Activated CD8-positive, alpha-beta memory T cell treated with anti-CD3 and anti-CD28 coated beads, Interleukin-2, amount 10 ng/mL, durations not matched to agents 7 days and 5 days (primary cell): ENCODE measurements at places on chromosomes 3 and 15.

GRCh38 chr3:102089904-102090720, 240.8 kb downstream of the NFKBIZ start:
- no peak overlapping the region for H3K27ac ChIP-seq
- no peak for DNase-seq
- H3K36me3 ChIP-seq, result peaks cover 8% of the 10 kb centered on the region
- peaks cover 49% of the 10 kb centered on the region for H3K4me1 ChIP-seq
- peaks cover 31% of the 10 kb centered on the region for H3K27me3 ChIP-seq
- H3K4me3 ChIP-seq, result no peak overlapping the region

DNA sequence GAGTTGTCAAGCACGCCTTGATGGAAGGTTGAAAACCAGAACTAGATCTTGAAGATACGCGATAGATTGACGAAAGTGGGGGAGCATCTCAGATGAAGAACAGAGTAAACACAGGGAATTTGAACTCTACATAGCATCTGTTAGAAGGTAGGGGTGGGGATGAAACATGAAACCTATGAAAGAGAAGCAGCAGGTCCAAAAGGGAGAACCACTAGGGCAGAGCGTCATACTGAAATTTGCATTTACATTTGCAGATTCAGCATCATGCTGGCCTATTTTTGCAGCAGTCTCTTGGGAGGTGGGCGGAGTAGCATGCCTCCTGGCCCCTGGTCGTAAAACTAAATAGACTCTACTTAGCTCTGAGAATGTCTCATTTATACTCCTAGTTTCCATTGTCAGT, 46.1 kb upstream of the RASGRP1 start:
- peak; percentile 74 for DNase-seq
- H3K27ac ChIP-seq, result peak overlapping the region; percentile 93
- no peaks in the 10 kb centered on the region for H3K27me3 ChIP-seq
- H3K4me3 ChIP-seq, result peak overlapping the region; percentile 53
- peaks cover 67% of the 10 kb centered on the region for H3K4me1 ChIP-seq
- H3K36me3 ChIP-seq, result peaks cover 8% of the 10 kb centered on the region

GRCh38 chr3:42688487-42689420, 3.4 kb downstream of the KLHL40 start:
- no peak for DNase-seq
- no peaks in the 10 kb centered on the region for H3K36me3 ChIP-seq
- peaks cover 3% of the 10 kb centered on the region for H3K4me1 ChIP-seq
- H3K27me3 ChIP-seq, result peaks cover 30% of the 10 kb centered on the region
- H3K4me3 ChIP-seq, result no peak overlapping the region

DNA sequence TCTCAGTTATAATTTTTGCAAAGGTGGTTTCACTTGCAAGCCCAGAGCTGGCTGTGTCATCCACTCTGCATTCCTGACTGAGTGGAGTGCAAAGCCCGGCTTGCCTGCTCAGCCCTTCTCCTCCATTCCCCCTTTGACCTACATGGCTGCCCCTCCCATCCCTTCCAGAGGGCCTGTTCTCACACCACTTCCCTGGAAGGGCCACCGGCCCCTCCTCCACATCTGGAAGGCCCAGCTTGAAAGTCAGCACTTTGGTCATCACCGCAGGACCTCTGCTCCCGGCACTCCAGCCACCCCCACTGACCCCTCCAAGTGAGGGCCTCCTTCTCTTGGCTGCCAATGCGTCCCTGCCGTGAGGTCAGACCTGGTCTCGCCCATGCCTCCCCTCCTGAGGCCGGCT, 74.1 kb upstream of the RNF7 start:
- H3K36me3 ChIP-seq, result peaks cover 4% of the 10 kb centered on the region
- peaks cover 58% of the 10 kb centered on the region for H3K27me3 ChIP-seq
- no peak overlapping the region for H3K27ac ChIP-seq

GRCh38 chr3:32315441-32315840, 76.2 kb upstream of the CMTM7 start:
- H3K27me3 ChIP-seq, result peaks cover 3% of the 10 kb centered on the region
- no peaks in the 10 kb centered on the region for H3K36me3 ChIP-seq
- no peak overlapping the region for H3K27ac ChIP-seq

DNA sequence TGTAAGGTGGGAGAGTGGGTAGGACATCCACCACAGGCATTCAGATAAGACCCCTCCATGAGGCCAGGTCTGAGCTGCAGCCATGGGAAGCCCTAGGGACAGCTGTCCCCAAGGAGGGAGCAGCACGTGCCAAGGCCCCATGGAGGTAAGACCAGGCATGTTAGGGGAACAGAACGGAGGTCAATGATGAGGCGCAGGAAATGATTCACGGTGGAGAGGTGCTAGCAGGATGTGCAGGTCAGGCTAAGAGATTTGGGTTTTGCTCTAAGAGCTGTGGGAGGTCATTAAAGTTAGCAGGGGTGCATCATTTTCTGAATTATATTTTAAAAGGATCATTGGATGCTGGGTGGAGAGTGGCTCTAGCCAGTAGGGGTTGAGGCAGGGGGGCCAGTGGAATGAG, 66.4 kb upstream of the SNRPA1 start:
- H3K4me3 ChIP-seq, result no peak overlapping the region
- no peaks in the 10 kb centered on the region for H3K27me3 ChIP-seq
- peaks cover 2% of the 10 kb centered on the region for H3K36me3 ChIP-seq
- peaks cover 13% of the 10 kb centered on the region for H3K4me1 ChIP-seq
- DNase-seq, result no peak

DNA sequence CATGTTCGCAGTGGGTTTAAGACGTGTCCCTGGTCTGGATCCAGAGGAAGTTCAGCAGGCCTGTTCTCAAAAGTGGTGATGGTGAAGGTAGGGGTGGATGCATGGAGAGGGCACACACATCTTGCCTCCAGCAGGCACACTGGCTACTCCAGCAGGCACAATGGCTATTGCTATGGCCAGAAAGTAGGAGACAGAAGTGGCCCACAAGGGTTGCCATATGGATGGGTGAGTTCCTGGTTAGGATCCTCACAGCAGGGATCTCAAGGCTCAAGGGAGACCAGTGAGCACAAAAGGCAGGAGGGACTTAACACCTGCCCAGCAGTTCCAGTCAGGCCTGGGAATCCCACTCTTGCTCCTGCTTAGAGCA, 107.9 kb downstream of the LRIG1 start:
- H3K27ac ChIP-seq, result peak overlapping the region; percentile 90
- H3K36me3 ChIP-seq, result peaks cover 40% of the 10 kb centered on the region
- H3K27me3 ChIP-seq, result no peaks in the 10 kb centered on the region
- DNase-seq, result no peak

GRCh38 chr3:117417411-117417810, 707.8 kb downstream of the TUSC7 start:
- no peaks in the 10 kb centered on the region for H3K27me3 ChIP-seq
- H3K27ac ChIP-seq, result no peak overlapping the region
- no peak overlapping the region for H3K4me3 ChIP-seq
- H3K4me1 ChIP-seq, result no peaks in the 10 kb centered on the region
- no peaks in the 10 kb centered on the region for H3K36me3 ChIP-seq
- no peak for DNase-seq

DNA sequence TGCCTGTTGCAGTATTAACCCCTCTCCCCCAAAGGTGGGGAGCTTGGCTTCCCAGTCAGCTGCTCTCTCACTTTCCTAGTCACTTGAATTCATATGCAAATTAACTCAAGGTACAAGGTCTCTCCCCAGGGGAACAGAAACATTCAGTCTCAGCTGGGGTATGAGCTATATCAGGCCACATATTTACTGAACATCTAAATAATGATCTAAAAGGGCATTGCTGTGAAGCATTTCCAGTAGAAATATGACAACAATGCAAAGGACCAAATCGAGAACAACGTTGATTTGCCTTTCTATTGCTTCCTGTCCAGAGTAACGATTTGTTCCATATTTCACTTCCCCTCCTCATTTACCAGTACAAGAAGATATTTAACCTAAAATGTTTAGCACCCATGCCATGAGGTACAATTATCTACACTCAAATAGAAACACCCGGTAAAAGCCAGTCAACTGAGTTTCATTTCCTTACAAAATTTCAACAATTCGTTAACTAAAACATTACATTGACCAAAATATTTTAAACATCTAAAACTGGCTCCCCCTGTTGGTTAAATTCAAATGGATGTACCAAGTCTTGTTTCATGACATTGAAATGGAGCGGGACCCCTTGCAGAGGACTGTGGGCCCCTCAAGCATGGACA, 36.5 kb upstream of the KLHL6 start:
- H3K4me3 ChIP-seq, result peak overlapping the region; percentile 22
- H3K27ac ChIP-seq, result peak overlapping the region; percentile 83
- H3K4me1 ChIP-seq, result peaks cover 20% of the 10 kb centered on the region
- no peak for DNase-seq
- H3K27me3 ChIP-seq, result no peaks in the 10 kb centered on the region

GRCh38 chr3:58496206-58496857, 4.4 kb downstream of the KCTD6 start:
- no peak overlapping the region for H3K27ac ChIP-seq
- H3K27me3 ChIP-seq, result peaks cover 9% of the 10 kb centered on the region
- H3K4me3 ChIP-seq, result no peak overlapping the region
- no peak for DNase-seq
- peaks cover 22% of the 10 kb centered on the region for H3K4me1 ChIP-seq

GRCh38 chr15:83685916-83686332, 32.0 kb downstream of the ADAMTSL3 start:
- DNase-seq, result no peak
- no peaks in the 10 kb centered on the region for H3K36me3 ChIP-seq
- no peak overlapping the region for H3K4me3 ChIP-seq
- no peak overlapping the region for H3K27ac ChIP-seq

DNA sequence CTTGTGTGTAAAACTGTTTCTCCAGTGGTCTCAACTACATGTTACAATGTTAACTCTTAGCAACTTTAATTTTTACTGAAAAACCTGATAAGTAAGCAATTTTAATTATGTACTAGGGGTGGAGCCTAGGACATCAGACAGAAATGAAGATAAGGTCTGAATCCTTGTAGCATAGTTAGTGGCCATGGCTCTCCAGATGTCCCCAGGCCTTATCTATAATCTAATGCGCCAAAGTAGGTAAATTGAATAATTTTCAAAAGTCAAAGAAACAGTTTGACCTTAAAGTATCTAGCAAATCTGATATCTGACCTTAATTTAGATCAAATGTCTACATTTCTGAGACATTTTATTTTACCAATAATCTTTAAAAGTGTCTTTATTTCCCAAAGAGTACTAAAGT, 8.2 kb downstream of the MAGEF1 start:
- no peak overlapping the region for H3K27ac ChIP-seq
- peaks cover 10% of the 10 kb centered on the region for H3K27me3 ChIP-seq
- peaks cover 7% of the 10 kb centered on the region for H3K36me3 ChIP-seq
- no peak overlapping the region for H3K4me3 ChIP-seq
- no peaks in the 10 kb centered on the region for H3K4me1 ChIP-seq

- H3K27me3 ChIP-seq, result no peaks in the 10 kb centered on the region
- no peak overlapping the region for H3K4me3 ChIP-seq
- H3K36me3 ChIP-seq, result no peaks in the 10 kb centered on the region
- DNase-seq, result no peak
- no peaks in the 10 kb centered on the region for H3K4me1 ChIP-seq
These were observed 325.5 kb downstream of the SI start for GRCh38 chr3:164752812-164753211.

- H3K36me3 ChIP-seq, result peaks cover 55% of the 10 kb centered on the region
- H3K27me3 ChIP-seq, result no peaks in the 10 kb centered on the region
- DNase-seq, result no peak
- H3K4me3 ChIP-seq, result no peak overlapping the region
- peak overlapping the region; percentile 68 for H3K27ac ChIP-seq
These were observed 42.1 kb downstream of the VGLL4 start for GRCh38 chr3:11601446-11602238.

DNA sequence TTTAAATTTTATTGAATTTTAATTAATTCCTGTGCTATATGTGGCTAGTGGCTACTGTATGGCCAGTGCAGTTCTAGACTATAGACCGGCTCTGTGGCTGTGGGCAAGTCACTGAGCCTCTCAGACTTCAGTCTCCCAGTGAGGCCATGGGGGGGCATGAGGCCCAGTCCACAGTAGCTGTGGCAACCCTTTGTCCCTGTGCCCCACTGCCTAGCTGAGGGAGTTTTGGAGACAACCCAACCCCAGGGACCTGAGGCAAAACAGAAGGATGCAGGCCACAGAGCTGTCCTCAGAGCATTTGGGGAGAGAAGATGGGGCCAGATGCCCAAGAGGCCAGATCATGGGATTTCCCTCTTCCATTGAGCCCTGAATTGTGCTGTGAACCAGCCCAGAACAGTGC, 18.9 kb upstream of the POC1A start:
- H3K27ac ChIP-seq, result no peak overlapping the region
- no peaks in the 10 kb centered on the region for H3K27me3 ChIP-seq
- no peaks in the 10 kb centered on the region for H3K36me3 ChIP-seq
- no peak overlapping the region for H3K4me3 ChIP-seq
- peaks cover 7% of the 10 kb centered on the region for H3K4me1 ChIP-seq

GRCh38 chr3:172750069-172750367, 508 bp upstream of the ECT2 start:
- peaks cover 33% of the 10 kb centered on the region for H3K4me1 ChIP-seq
- peaks cover 29% of the 10 kb centered on the region for H3K36me3 ChIP-seq
- no peak for DNase-seq
- peak overlapping the region; percentile 88 for H3K4me3 ChIP-seq

GRCh38 chr3:147756476-147756875, 347.3 kb downstream of the ZIC1 start:
- no peaks in the 10 kb centered on the region for H3K36me3 ChIP-seq
- no peak overlapping the region for H3K4me3 ChIP-seq
- H3K4me1 ChIP-seq, result no peaks in the 10 kb centered on the region
- no peak for DNase-seq
- H3K27me3 ChIP-seq, result no peaks in the 10 kb centered on the region

- peaks cover 10% of the 10 kb centered on the region for H3K36me3 ChIP-seq
- no peaks in the 10 kb centered on the region for H3K27me3 ChIP-seq
- no peak overlapping the region for H3K4me3 ChIP-seq
- H3K4me1 ChIP-seq, result peaks cover 27% of the 10 kb centered on the region
- no peak for DNase-seq
These were observed 11.5 kb downstream of the CRYGS start for GRCh38 chr3:186532598-186533072.

GRCh38 chr3:62682826-62683225, 192.4 kb downstream of the CADPS start:
- no peaks in the 10 kb centered on the region for H3K4me1 ChIP-seq
- H3K27me3 ChIP-seq, result no peaks in the 10 kb centered on the region
- DNase-seq, result no peak
- no peak overlapping the region for H3K4me3 ChIP-seq
- no peaks in the 10 kb centered on the region for H3K36me3 ChIP-seq
- H3K27ac ChIP-seq, result no peak overlapping the region
